ENCODE measurements at places on chromosomes 12 and 14.

GRCh38 chr12:12178559-12178958, 88.3 kb downstream of the LRP6 start:
- DNase-seq, result no peak

GRCh38 chr12:25864306-25865276, 93.9 kb upstream of the RASSF8 start:
- DNase-seq, result no peak

GRCh38 chr12:124393831-124394230, 98.9 kb downstream of the RFLNA start:
- DNase-seq, result no peak

DNA sequence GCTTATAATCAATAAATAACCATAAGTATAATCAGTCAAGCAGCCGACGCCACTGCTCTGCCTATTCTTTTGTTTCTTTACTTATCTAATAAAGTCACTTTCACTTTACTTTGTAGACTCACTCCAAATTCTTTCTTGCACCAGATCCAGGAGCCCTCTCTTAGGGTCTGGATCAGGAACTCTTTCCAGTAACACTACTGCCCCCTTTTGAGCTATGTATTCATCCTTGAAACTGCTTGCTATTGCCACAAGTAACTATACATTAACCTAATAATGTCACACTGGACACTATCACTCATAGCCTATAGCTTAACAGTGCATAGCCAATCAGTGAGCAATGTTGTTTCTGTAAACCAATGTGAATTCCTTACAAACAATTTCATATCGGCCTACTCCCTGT, 2.8 kb upstream of the NID2 start:
- no peak for DNase-seq

GRCh38 chr14:96052541-96053247, 13.5 kb downstream of the C14orf132 start:
- no peak for DNase-seq

- DNase-seq, result no peak
These were observed 26.8 kb upstream of the CEBPE start for GRCh38 chr14:23145794-23146350.

DNA sequence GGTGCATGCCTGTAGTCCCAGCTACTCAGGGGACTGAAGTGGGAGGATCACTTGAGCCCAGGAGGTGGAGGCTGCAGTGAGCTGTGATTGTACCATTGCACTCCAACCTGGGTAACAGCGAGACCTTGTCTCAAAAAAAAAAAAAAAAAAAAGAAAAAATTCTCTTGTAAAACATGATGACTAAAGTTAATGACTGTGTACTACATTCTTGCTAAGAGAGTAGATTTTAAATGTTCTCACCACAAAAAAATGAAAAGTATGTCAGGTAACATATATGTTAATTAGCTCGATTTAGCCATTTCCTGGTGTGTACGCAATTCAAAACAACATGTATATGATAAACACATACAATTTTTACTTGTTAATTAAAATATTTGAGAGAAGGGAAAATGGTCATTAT, 480.7 kb upstream of the RGS6 start:
- DNase-seq, result no peak

- no peak for DNase-seq
These were observed 6.6 kb downstream of the GPR84 start for GRCh38 chr12:54357506-54358190.

GRCh38 chr12:109798691-109799090, 34.5 kb downstream of the TRPV4 start:
- DNase-seq, result no peak

- no peak for DNase-seq
These were observed 1059.3 kb downstream of the TMEM121 start for GRCh38 chr14:106585692-106586091.

DNA sequence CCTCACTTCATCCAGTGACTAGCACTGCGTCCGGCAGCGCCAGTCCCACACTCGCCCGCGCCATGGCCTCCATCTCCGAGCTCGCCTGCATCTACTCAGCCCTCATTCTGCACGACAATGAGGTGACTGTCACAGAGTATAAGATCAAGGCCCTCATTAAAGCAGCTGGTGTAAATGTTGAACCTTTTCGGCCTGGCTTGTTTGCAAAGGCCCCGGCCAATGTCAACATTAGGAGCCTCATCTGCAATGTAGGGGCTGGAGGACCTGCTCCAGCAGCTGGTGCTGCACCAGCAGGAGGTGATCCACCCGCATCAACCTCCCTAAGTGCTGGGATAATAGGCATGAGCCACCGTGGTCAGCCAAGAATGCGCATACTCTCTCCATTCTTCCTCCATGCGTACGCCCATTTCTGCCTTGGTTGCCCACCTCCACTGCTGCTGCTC, 59.9 kb downstream of the IRF2BPL start:
- DNase-seq, result no peak

DNA sequence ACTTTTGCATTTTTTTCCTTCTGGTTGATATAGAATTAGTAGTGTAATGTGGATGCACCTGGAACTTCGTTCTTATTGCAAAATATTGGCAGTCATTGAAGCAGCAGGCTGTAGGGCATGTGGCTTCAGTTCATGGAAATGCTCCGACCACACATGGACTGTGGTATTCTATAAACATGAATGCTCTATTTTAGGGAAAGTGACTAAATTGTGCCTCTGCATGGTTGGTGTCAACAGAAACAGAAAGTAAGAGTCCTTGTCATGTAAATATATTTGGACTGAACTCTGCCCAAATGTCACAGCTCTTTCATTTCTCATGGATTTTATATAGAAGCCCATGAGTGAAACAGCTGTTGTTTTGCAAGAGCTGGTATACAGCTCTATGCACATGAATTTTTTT, 917.0 kb downstream of the LRFN5 start:
- no peak for DNase-seq

GRCh38 chr12:107610021-107610859, 75.4 kb upstream of the PWP1 start:
- no peak for DNase-seq

GRCh38 chr14:49593016-49593415, 5.7 kb upstream of the LRR1 start:
- no peak for DNase-seq

DNA sequence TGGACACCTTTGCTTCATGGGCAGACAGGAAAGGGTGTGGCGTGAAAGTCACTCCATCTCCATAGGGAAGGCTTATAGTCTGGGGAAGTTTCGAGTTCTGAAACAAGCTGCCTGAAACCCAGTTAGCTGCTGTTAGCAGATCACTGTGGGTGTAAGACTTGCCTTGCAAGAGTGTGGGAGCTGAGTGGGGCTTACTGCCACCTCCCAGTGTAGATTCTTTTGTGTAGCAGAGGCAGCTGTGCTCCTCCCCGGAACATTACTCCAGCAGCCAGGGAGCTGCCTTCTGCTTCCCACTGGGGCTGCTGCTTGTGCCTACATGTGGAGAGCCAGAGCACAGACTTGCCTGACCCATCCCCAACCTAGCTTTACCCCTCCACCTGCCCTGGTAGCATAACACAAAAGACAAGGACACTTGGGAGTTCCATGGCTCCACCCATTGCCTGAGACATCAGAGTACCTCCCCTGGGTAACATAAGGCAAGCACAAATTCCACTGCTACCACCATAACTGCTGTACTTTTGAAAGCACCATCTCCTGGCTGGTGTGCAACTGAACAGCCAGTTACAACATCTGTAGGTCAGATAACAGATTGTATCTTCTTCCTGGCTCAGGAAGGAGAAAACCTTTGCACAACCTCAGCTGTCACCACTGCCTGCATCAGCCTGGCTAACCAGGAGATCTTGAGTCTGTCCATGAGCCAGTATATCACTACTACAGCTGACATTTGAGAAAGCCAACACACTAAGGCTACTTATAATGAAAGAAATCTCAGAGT, 69.5 kb downstream of the ADAMTS20 start:
- DNase-seq, result no peak

DNA sequence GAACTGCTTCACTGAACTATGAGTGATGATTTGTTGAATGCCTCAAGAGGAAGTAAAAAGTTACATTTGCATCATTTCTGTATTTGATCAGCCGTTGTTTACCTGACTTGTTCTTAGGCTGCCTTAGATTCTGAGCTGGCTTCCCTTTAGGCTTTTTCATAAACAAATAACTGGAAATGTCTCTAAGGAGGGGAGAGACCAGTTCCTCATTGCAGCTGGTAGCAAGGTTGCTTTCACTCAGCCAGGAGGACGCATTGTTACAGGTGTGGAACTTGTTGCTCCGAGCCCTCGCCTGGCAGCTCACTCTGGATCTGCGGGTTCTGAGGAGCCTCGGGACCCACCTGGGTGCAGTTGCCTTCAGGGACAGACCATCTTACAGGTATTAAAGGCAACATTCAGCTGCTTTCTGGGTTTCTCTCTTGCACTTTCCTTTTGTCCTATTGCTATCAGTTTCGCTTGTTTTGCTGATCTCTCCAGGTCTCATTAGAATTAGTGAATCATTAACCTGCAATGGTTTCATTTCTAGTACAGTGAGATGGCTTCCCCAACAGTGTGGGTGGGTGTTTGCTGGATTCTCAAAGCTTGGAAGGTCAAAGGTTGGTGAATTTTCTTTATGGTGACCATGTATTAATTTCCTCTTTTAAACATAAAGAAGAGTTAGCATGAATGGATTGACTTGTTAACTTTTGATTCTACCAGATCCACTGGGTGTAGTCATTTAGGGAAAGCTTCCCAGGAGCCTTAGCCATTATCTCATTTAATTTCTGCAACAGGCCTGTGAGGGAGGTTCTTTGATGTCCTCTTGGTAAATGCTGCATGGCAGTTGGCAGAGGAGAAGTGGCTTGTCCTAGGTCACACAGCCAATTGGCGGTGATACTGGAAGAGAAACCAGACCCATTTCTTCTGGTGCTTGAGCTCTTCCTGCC, at the start of gene PLEKHG7:
Gene PLEKHG7 (plus strand): TSS at position 236 of the 926 bp plus-strand sequence. CDS start 3,643 bp downstream, outside the sequence.
- DNase-seq, result no peak

GRCh38 chr12:121653999-121654398, 15.5 kb downstream of the MORN3 start:
- DNase-seq, result no peak

- no peak for DNase-seq
These were observed 44.5 kb downstream of the FOXA1 start for GRCh38 chr14:37550511-37550910.

DNA sequence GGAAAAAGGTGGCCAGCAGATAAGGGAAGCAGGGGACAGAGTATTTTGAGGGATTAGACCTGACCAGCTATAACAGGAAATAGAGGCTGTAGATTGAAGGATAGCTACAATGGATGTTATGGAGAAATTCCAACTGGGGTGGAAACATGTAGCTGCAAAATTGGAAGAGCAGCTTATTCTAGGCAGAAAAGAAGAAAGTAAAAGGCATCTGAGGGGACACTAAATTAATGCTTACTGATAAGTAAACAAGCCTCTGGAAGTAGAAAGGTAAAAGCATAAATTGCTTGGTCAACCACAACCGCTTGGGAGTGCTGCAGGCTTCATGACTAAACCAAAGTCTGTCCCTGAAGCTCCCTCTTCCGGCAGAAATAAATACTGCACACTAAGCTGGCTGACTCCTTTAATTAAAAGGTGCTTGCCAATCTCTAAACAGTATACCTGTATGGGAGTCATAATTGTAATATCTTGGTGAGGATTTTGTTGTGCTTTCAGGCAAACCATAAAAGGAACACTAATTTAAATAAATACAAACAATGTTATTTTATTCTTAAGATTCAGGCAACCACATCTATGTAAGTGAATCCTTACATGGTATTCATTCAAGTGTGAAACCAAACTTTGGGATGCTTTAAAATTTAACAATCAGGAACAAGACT, 7.7 kb downstream of the UBC start:
- DNase-seq, result peak; percentile 86

GRCh38 chr14:26286913-26287205, 311.0 kb downstream of the NOVA1 start:
- no peak for DNase-seq

- no peak for DNase-seq
These were observed 43.6 kb downstream of the LIN7A start for GRCh38 chr12:80894179-80894578.

GRCh38 chr12:10717410-10717809, 5.7 kb downstream of the YBX3 start:
- no peak for DNase-seq

DNA sequence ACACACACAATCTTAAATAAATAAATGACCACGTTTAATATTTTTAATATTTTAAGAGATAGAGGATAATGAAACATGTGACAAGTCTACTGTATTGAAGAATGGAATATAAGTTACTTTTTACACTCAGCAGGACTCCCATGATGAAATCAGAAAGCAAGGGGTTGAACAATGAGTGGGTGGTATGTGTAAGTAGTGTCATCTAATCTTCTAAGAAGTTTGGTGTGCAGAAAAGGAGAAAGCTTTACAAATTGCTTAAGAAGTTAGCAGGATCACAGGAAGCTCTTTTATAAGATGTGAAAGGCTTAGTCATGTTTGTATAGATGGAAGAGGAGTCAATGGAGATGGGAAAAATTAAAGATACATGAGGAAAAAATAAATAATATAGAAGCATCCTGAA, 47.8 kb downstream of the SLC15A5 start:
- DNase-seq, result no peak

- no peak for DNase-seq
These were observed 157.6 kb downstream of the PRKCH start for GRCh38 chr14:61478971-61479473.
